ENCODE measurements at places on chromosomes 3 and 15. TPM values are rescaled to one million over a fixed set of nuclear protein-coding genes. Genes with fewer than 3 reads are reported as not detected.

DNA sequence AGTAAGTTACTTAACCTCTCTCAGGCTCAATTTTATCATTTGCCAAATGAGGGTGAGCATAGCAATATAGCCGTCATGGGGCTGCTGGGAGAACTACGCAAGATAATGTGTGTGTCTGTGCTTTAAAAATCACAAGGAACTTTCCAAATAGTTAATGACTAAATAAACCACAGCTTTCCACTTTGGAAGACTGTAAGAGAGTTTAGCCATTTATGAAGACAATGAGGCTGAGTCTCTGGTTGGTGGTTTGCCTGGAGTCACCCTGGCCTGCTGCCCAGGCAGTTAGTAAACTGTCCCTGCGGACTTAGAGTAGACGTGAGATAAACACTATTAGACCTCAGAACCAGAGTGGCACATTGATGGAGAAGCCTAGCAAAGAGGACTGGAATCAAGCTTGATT is 357.7 kb downstream of the CLSTN2 start:
- DNase-seq = peak; percentile 30
- H3K27me3 ChIP-seq = no peaks in the 10 kb centered on the region
- H3K4me1 ChIP-seq = peaks cover 5% of the 10 kb centered on the region
- no peak overlapping the region for H3K4me3 ChIP-seq
- H3K36me3 ChIP-seq = no peaks in the 10 kb centered on the region

DNA sequence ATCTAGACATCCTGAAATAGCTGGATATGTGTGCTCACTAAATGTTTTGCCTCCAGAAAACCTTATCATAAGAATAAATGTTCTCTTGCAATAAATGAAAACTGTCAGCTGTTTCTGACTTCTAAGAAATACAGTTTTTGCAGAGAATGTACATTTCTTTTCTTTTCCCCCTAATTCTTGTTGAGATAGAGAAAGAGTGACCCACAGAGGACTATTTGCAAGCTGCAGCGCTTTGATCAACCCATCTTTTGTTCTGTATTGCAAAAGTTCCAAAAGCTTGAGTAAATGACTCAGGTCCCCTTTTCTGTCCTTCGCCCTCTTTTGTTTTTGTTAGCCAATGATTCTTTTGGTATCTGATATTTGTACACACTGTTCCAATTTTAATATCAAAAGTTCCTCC is 141.9 kb downstream of the BBX start:
- H3K4me1 ChIP-seq = peaks cover 7% of the 10 kb centered on the region
- H3K27ac ChIP-seq = no peak overlapping the region
- no peak for DNase-seq
- H3K27me3 ChIP-seq = no peaks in the 10 kb centered on the region
- no peaks in the 10 kb centered on the region for H3K36me3 ChIP-seq

AADACL2 gene
- total RNA-seq = not detected

- H3K36me3 ChIP-seq = no peaks in the 10 kb centered on the region
- H3K4me3 ChIP-seq = no peak overlapping the region
- no peak for DNase-seq
- H3K27me3 ChIP-seq = no peaks in the 10 kb centered on the region
- no peaks in the 10 kb centered on the region for H3K4me1 ChIP-seq
Observed at GRCh38 chr15:54032066-54032465, 53.8 kb downstream of the UNC13C start.

- no peak for DNase-seq
- H3K4me1 ChIP-seq = no peaks in the 10 kb centered on the region
- no peaks in the 10 kb centered on the region for H3K36me3 ChIP-seq
- H3K27me3 ChIP-seq = no peaks in the 10 kb centered on the region
- no peak overlapping the region for H3K4me3 ChIP-seq
- H3K27ac ChIP-seq = no peak overlapping the region
Observed at GRCh38 chr3:147812186-147812911, 403.2 kb downstream of the ZIC1 start.

GRCh38 chr3:123071146-123071545 is 4.3 kb downstream of the PDIA5 start:
- peaks cover 26% of the 10 kb centered on the region for H3K4me1 ChIP-seq
- H3K27ac ChIP-seq = peak overlapping the region; percentile 43
- DNase-seq = no peak
- H3K27me3 ChIP-seq = no peaks in the 10 kb centered on the region
- H3K4me3 ChIP-seq = no peak overlapping the region

DNA sequence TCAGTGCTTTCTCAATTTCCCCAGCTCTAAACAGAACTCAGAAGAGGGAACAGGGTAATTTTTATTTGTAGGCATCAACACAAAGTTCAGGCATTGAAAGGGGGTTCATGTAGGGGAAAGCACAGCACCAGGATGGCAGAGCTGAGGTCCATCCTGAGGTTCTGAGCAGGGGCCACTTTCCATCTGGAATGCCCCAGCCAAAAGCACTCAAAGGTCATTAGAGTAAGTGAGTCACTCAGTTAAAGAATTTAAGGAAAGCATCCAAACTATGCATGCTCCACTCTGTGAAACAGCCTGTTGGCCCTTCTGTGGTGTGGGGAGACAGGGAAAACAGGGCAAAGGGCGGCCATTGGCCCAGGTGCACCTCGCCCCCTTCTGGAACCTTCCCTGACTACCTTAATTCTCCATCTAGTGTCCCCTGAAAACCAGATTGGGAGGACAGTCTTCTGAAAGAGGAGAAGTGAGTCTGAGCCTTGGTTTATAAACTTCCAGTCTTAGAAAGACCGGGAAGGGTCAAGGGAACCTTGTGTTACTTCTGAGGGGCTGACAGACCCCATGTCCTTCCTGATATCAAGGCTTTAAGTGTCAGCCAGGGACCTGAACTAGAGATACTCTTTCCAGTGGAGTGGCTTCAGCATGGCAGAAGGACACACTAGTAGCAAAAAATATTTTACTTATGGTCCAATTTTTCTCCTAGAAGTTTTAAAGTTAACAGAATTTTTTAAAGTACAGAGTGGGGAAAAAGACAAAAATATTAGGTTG is 133.3 kb downstream of the MYLK start:
- H3K4me1 ChIP-seq = peaks cover 4% of the 10 kb centered on the region
- DNase-seq = no peak
- H3K36me3 ChIP-seq = no peaks in the 10 kb centered on the region

IGF2BP2 gene
- total RNA-seq = 31.1 TPM

GRCh38 chr3:146187334-146187950 is 26.5 kb upstream of the PLOD2 start:
- H3K4me3 ChIP-seq = no peak overlapping the region
- DNase-seq = peak; percentile 34
- H3K4me1 ChIP-seq = no peaks in the 10 kb centered on the region
- no peaks in the 10 kb centered on the region for H3K27me3 ChIP-seq
- H3K27ac ChIP-seq = no peak overlapping the region
